ENCODE measurements at places on chromosomes 16 and 17.

- no peak for DNase-seq
These were observed 451 bp downstream of the IL32 start for GRCh38 chr16:3065742-3066439.

- no peak for DNase-seq
These were observed 309.3 kb downstream of the C16orf95 start for GRCh38 chr16:87007907-87008306.

GRCh38 chr17:76368545-76368944 is 14.8 kb upstream of the PRPSAP1 start:
- no peak for DNase-seq

- no peak for DNase-seq
These were observed 36.0 kb downstream of the USP32 start for GRCh38 chr17:60355663-60356594.
